Activated naive CD8-positive, alpha-beta T cell treated with anti-CD3 and anti-CD28 coated beads, Interleukin-2, amount 50 U/mL, for 24 hours (primary cell): ENCODE measurements at places on chromosomes 7 and 10.

DNA sequence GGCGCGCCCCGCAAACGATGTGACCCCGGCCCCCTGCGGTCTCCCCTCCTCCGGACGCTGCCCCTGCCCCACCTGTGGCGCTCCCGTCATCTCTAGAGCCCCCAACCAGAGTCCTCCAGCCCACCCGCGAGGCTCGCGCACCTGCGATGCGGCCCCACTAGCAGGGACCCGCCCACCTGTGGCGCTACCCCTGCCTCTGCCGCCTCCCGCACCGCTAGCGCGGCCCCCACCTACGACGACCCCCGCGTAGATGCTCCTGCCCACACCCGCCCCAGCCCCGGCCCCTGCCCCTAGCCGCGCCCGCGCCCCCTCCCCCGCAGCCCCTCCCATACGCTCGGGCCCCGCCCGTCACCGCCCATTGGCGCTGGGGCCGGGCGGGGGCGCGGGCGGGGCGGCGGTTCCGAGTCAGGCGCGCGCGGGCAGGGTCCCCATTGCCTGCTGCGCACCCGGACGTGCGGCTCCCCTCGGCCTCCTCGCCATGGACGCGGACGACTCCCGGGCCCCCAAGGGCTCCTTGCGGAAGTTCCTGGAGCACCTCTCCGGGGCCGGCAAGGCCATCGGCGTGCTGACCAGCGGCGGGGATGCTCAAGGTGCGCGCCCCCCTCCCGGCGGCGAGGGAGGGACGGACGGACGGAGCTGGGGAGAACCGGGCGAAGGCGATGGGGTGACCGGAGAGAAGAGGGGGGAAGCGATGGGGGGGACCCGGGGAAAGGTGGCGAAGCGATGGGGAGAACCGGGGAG is at the start of gene PFKP:
Gene PFKP (plus strand): TSS at position 431 of the 741 bp plus-strand sequence. CDS start 48 bp downstream, at position 479.
- DNase-seq = peak; percentile 75

GRCh38 chr10:77090381-77091356 is 546.9 kb downstream of the KCNMA1 start:
- DNase-seq = no peak

GRCh38 chr10:6171881-6172695 is 30.6 kb upstream of the PFKFB3 start:
- DNase-seq = peak; percentile 37

- no peak for DNase-seq
Observed at GRCh38 chr10:91247360-91248111, 27.1 kb downstream of the PCGF5 start.

- DNase-seq = no peak
Observed at GRCh38 chr10:14925268-14925667, 28.6 kb downstream of the DCLRE1C start.

GRCh38 chr7:100118388-100119071 is 628 bp downstream of the TAF6 start:
- no peak for DNase-seq

GRCh38 chr7:103551016-103551415 is 105.0 kb upstream of the SLC26A5 start:
- no peak for DNase-seq

DNA sequence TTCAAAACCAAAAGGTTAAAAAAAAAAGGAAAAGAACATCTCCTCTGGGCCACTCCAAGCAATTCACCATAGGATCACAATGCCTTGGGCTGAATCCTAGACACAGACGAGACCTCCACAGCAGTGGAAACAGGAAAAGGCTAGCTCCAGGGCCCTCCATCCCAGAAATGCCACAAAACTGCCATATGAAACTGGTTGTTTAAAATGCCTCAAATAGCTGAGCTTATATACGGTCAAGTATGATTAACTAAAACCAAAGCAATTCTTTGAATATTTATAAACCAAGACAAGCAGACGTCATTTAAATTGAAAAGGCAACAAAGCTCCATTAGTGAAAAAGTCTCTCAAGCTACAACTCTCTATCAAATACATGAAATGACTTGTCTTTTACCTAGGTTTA is 63.1 kb downstream of the DOCK4 start:
- DNase-seq = no peak
